NCI-H1930 (cell line): ENCODE measurements at places on chromosomes 3 and 15.

DNA sequence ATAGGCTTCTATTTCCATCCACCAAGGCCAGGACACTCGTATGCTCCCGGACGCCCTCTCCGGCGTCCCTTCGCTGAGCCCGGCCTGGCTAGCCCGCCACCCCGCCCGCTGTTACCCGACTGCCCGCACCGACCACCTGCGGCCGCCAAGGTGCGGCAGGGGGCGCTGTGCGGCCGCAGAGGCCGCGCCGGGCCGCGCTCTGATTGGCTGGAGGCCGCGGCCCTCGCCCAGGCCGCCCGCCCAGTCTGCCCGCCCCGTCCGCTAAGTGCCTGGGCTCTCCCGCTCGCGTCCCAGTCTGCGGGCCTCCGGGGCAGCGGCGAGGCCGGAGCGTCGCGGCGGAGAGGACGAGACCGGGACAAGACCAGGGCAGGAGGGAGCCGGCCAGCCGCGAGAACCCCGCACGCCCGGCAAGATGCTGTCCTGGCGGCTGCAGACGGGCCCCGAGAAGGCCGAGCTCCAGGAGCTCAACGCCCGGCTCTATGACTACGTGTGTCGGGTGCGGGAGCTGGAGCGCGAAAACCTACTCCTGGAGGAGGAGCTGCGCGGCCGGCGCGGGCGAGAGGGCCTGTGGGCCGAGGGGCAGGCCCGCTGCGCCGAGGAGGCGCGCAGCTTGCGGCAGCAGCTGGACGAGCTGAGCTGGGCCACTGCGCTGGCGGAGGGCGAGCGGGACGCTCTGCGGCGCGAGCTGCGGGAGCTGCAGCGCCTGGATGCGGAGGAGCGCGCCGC is at the start of gene SYNM:
SYNM (plus strand) TSS at position 293 of the 726 bp plus-strand sequence; CDS start at position 413, 120 bp downstream.
- peak; percentile 57 for DNase-seq

DNA sequence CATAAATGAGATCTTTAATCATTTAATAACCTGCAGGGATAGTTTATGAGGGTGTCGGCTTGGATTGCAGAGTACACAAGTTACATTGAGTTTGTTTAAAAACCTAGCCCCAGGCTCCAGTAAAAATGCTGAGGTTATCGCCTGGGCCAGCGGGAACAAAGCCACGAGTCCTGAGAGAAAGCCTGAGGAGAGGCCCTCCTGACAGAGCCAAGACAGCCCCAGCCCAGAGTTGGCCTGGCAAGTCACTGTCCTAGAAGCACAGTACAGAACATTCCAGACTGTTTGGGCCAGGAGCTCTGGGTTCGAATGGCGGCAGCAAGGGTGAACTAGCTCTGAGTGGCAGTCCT is 32.4 kb downstream of the SEC61A1 start:
- DNase-seq = no peak

DNA sequence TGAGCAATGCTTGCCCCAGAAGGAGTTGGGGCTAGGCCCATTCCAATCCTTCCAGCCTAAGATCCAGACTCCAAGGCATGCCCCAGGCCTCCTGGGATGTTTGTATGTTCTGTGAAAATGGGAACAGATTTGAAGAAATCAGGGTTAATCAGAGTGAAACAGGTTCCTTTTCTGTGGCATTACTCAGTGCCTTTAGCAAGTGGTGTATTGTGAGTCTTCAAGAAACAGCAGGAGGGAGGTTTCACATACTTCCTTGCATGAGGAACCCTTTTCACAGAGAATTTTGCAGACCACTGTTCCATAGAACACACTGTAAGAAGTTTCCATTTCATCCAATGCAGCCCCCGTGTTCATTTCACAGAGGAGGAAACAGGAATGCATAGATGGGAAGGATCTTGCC is 8.4 kb upstream of the CDC25A start:
- no peak for DNase-seq

DNA sequence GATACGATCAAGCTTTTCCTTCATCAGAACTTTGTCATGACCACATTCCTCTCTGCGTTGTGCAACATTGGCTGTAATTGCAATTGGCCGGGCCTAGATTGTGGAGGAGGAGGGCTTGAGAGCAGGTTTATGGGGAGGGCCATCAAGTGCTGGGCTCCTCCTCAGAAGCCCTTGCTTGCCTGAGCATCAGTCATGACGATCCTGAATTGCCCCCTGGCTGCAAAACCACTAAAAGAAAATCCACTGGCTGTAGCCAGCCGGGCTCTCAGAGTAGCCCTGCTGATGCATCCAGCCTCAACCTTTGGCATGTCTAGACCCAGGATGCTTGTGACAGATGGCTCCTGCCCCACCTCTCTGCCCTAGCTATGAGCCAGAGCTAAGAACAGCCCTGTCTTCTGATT is 13.4 kb upstream of the TRH start:
- DNase-seq = no peak
